ENCODE measurements at places on chromosomes 6 and 20.

- DNase-seq = no peak
These were observed 136.2 kb upstream of the GLP1R start for GRCh38 chr6:38912378-38912777.

GRCh38 chr20:12581644-12582289 is 427.0 kb upstream of the SPTLC3 start:
- DNase-seq = no peak

GRCh38 chr6:113392551-113393055 is 464.5 kb upstream of the MARCKS start:
- DNase-seq = no peak

- no peak for DNase-seq
These were observed 217.5 kb downstream of the TINAG start for GRCh38 chr6:54525731-54526130.

DNA sequence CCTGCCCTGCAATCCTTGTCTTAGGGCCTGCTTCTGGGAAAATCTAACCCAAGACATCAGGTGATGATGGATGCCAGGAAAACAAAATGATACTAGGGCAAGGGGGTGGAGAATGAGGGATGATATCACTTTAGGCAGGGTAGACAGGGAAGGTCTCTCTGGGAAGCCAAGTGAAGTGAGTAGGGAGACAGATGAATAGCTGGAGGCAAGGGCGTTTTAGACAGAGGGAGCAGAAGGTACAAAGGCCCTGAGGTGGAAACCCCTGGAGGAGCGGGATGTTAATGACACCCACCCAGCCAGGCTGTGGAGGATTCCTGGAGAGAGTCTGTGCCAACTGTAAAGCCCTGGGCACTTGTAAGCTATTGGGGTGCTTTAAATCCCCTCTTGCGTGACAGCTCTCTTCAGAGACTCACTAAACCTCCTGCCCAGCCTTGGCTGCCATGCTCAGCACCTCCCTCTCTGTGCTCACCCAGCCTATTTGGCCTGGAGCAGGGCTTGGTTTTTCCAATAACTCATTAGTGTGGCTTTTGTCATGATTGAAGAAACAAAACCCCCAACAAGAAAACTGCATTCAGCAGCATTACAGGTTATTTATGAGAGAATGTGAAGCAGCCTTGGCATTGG is 12.4 kb upstream of the MDGA1 start:
- DNase-seq = no peak

GRCh38 chr6:146189131-146189530 is 160.3 kb downstream of the GRM1 start:
- no peak for DNase-seq

- DNase-seq = no peak
These were observed 595.0 kb downstream of the PTPRT start for GRCh38 chr20:42594659-42595058.

- no peak for DNase-seq
These were observed 331.8 kb downstream of the GJA1 start for GRCh38 chr6:121767211-121767610.

DNA sequence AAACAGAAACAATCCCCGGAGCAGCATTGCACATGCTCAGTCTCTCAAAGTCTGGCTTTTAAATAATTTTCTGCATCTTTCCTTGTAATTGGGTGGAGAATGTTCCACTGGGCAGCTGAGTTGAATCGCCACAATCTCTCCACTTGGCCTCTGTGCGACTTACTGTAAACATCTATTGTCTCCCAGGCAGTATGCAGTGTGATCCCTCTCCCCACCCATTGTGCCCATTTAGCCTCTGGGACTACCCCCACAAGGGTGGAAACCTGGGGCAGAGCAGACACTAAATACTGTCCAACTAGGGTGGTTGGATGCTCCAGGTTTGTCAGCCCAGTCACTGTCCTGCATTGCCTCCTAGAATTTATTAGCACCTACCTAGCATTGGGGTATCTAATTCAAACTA is 96.2 kb downstream of the JARID2 start:
- DNase-seq = no peak

- no peak for DNase-seq
These were observed 81.1 kb downstream of the RIMS1 start for GRCh38 chr6:71967436-71967835.

DNA sequence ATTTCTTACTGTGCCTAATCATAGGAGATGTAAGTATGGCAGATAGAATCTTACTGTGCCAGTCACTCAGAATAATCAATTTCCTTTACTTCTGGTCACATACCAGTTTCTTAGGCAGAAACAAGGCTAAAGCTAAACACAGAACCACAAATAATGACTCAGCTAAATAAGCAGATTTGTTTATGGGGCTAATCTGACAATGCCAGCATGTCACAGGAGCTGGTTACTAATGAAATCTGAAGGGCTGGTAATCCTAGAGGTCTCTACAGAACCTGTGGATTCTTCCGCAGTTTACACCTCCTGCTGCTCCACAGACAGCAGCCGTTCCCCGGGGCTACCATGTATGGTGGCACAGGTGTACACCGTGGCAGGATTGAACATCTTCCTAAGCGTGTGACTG is 80.8 kb downstream of the LYRM4 start:
- DNase-seq = no peak

DNA sequence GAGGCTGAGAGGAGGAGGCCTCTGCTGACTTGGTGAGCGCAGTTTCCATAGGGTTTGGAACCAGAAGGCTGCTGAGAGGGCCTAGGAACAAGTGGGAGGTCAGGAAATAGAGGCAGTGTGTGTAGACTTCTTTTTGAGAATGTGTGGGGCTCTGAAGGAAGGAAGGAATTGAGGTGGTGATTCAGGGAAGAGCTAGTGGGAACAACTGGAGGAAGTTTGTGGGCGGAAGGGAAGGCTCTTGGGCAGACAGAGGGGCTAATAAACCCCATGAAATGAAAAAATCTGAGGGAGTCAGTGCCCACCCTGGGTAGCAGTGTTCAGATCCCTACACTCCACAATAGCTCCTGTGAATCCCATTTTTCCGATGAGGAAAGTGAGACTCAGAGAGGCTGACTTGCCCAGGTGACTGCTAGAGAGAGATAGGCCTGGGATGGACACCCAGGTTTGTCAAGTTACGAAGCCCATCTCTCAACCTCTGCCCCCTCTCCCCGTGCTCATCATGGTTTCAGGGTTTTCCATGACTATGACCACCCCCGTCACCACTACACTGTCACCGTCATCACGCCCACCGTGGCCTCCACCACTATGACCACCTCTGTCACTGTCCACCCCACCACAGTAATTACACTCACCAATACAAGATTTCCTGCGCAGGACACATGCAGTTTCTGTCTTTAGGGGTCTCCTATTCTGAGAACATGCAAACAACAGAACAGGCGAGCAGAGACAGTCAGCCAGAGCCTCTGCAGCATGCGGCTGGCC is 106.4 kb downstream of the MRPL14 start:
- DNase-seq = no peak

DNA sequence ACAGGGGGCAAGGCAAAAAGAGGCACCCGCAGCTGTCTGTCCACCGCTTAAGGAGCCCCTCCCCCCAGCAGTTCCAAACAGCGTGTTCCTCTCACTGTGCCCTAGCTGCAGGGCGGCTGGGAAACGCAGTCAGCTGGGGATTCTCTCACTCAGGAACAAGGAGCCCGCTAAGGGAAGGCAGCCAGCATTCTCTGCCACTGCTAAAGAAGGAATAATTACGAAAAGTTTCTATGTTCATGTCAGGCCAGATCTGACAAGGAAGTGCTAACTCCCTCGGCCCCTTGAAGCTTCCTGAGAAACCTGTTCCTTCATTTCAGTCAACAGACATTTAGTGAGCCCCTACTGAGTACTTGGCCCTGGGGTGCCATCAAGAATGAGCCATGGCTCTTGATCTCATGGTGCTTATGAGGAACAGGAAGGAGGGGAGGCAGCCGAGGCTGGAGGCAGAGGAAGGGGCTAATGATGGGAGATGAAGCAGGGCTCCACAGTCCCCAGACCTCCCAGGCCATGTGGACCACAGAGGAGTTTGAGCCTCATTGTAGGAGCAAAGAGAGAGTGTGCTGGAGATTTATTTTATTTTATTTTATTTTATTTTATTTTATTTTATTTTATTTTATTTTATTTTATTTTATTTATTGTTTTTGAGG is 101.7 kb upstream of the PMEPA1 start:
- no peak for DNase-seq

DNA sequence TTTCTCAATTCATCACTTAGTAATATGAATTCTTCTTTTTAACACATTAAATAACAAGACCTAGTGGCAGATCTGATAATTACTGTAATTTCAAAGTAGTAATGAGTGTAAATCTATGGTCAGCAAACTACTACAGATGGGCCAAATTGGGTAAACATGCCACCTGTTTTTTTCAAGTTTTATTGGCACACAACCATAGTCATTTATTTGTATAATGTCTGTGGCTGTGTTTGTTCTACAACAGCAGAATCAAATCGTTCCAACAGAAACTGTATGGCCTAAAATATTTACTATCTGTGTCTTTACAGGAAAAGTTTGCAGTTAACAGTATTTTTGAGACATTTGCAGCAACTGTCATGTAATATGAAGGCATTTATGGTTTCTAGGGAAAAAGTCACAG is 86.1 kb upstream of the EYA2 start:
- DNase-seq = no peak

GRCh38 chr6:108896111-108896661 is 48.0 kb downstream of the ARMC2 start:
- no peak for DNase-seq

- DNase-seq = no peak
These were observed 19.1 kb upstream of the BNIP5 start for GRCh38 chr6:36355819-36356218.

DNA sequence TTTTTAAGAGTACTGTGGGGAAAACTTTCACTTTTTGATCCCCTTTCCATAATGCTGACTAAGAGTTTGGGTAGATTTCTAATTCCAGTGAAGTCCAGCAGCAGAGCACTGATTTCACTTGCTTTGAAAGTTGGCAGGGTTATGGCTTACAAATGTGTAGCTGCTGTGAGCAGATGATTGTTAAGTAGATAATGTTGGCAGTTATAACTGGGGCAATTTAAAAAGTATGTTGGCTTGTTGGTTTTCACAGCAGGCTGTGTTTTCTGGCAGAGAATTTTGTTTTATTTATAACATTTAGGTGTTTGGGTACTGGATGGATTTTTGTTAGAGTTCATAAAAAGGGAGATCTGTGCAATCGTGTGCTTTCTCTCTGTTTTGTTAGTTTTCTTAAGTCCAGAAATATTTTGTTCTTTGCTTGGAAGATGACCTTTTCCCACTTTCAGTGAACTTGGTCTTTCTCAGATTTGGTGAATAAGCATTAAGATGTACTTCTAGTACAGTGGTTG is 31.4 kb downstream of the AFDN start:
- no peak for DNase-seq

DNA sequence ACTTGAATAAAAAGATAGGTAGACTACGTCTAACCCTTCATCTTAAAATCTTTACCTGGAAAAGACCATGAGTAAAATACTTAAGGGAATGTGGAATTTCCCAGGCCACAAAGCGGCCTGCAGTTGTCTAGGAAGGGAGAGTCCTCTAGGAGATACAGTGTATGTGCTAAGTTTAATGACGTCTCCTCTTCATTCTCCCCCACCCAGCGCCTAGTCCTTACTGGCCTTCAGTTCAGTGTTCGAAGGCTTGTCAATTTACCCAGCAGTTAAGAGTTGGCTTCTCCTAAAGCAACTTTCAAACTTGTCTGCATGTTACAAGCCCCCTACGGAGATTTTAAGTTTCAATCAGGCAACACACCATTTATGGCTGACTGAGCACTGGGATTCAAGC is 35.2 kb downstream of the HFE start:
- DNase-seq = no peak

DNA sequence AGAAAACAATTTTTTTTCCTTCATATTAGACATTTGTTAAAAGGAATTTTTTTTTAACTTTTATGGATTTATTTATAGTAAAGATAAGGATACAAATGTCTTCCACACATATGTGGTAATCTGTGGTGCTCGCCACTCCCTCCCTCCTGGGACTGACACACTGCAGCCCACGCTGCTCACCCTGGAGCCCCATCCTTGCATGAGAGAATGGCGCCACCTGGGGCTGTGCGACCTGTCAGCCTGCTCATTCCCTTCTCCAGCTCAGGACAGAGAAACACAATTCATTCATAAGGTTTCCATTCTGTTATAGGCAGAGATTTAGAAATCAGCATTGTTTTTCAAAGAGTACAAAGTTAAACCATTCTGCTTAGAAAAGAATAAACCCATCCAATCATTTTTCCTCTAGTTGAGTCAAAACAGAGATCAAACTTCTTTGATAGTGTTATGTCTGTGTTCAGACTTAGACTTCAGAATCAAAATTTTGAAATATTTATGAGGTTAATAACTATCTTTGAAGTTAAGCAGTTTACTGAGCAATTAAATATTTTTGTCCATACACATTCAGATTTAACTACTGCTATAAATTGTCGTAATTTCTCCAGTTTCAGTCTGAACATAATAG is 42.8 kb upstream of the DYNLRB1 start:
- peak; percentile 11 for DNase-seq

DNA sequence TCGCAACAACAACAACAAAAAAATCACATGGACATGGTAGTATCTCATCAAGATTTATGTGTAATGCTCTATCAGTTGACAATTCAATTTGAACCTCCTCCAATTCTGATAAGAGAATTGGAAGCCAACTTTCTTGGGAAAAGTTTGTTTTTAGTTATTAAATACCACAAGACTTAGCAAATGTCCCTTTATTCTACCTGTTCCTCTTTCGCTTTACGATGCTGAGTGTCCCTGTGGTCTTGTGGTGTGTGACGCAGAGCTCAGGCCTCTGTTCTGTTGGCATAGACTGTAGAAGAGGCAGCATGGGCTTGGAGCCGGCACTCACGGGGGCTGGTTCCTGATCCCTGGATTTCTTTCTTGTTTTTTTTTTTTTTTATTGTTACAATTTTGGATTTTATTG is 76.7 kb downstream of the PSMB1 start:
- DNase-seq = no peak

DNA sequence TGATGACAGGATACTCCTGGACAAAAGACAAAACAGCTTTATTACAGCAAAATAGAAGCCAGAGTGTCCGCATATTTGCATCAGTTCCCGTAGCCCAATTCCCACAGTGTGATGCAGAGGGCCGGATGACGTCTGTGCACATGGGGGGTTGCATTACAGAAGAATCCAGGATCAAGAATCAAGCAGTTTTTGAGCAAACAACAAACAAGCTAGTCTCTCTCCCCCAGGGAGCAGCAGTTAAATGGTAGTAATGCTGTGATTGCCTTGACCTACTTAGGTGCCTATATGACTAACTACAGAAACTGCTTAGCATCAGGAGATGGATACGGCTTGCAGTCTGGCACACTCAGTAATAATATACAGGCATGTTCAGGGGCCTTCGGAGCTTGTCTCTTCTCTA is 3.2 kb upstream of the SDHAF4 start:
- no peak for DNase-seq

GRCh38 chr20:48990467-48990866 is 55.6 kb upstream of the CSE1L start:
- no peak for DNase-seq

- DNase-seq = no peak
These were observed 7.9 kb downstream of the SDC4 start for GRCh38 chr20:45340236-45340847.

- no peak for DNase-seq
These were observed 200.1 kb downstream of the FARS2 start for GRCh38 chr6:5461365-5461764.
